Tibial nerve (tissue), 4 donors: ENCODE measurements at places on chromosomes 2 and 18. TPM values are rescaled to one million over a fixed set of nuclear protein-coding genes. Genes with fewer than 3 reads are reported as not detected.
A peak's percentile ranks its signal among the peaks of the same experiment; 100 is the strongest.

DNA sequence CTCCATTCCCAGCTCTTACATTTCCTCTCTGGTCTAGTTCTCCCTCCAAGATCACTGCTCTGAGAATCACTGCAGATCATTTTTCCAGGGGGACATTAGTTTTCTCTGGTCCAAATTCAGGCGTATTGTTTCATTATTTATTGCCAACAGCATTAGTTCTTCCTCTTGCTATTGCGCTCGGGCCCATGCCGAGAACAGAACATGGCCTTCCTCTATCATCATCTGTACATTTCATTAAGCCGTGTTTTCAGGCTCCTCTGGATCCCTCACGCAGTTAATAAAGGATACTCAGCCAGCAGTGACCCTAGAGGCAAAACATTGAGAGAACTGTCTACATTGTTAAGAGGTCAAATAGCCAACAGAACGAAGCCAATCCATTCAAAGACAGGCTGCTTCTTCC, 63.9 kb downstream of the CCBE1 start:
- no peak for DNase-seq

- DNase-seq: no peak
These were observed 24.9 kb downstream of the ZFP36L2 start for GRCh38 chr2:43201497-43201896.

GRCh38 chr2:96526615-96527285, 9.8 kb upstream of the ARID5A start:
- no peak for DNase-seq

DNA sequence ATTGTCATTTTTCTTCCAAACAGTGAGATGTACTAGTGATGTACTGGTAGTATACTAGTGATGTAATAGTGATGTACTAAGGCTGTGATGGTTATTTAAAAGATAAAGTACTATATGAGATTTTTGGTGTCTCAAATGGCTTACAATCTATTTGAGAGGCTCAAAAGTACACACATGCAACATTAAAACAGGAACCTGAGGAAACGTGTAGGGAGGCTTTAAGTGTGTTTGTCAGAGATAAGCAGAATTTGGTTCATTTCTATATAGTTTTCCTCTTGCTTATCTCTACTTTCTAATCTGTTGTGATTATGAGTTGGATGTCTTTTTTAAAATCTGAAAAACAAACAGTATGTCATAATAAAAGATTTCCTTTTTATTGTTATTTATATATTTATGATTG, 100.9 kb upstream of the SERTAD2 start:
- no peak for DNase-seq

DNA sequence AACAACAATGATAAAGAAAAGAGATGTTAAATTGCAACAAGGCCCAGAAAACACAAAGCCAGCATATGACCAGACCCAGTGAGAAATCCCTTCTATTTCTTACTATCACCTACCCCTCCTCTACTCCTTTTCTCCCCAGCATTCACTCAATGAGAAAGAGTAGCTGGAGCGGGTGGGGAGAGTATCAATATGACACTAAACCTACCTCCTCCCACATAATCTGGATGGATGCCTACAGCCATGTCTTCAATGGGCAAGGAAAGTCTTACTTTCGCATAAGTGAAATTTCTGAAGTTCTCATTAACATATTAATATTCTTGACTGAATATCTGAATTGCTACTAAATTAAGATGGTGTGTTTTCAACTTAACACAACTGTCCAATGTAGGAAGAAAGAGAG, 78.2 kb downstream of the AFF3 start:
- DNase-seq: no peak

- DNase-seq: peak; percentile 81
These were observed 10.6 kb upstream of the MC5R start for GRCh38 chr18:13813271-13813849.

The SERTAD2 gene
- 16.1 TPM for total RNA-seq

The SCYGR4 gene
- total RNA-seq: not detected

The NPPC gene
- total RNA-seq: not detected
